ENCODE measurements at places on chromosomes 12 and 14. TPM values are rescaled to one million over a fixed set of nuclear protein-coding genes. Genes with fewer than 3 reads are reported as not detected.

GRCh38 chr12:116142936-116143898 is 134.3 kb downstream of the MED13L start:
- peak; percentile 74 for DNase-seq
- H3K27ac ChIP-seq, result peak overlapping the region; percentile 62
- H3K4me1 ChIP-seq, result peaks cover 12% of the 10 kb centered on the region
- no peak overlapping the region for H3K4me3 ChIP-seq
- H3K36me3 ChIP-seq, result no peaks in the 10 kb centered on the region

GRCh38 chr14:61368781-61369453 is 47.5 kb downstream of the PRKCH start:
- H3K27me3 ChIP-seq, result no peaks in the 10 kb centered on the region
- H3K36me3 ChIP-seq, result no peaks in the 10 kb centered on the region
- H3K27ac ChIP-seq, result no peak overlapping the region
- DNase-seq, result no peak
- H3K4me3 ChIP-seq, result no peak overlapping the region
- H3K4me1 ChIP-seq, result peaks cover 2% of the 10 kb centered on the region

GRCh38 chr14:95467657-95468056 is 48.8 kb downstream of the SYNE3 start:
- no peak overlapping the region for H3K4me3 ChIP-seq
- no peak for DNase-seq
- H3K36me3 ChIP-seq, result peaks cover 42% of the 10 kb centered on the region
- H3K27me3 ChIP-seq, result no peaks in the 10 kb centered on the region
- H3K4me1 ChIP-seq, result peaks cover 77% of the 10 kb centered on the region

- no peak for DNase-seq
- no peak overlapping the region for H3K27ac ChIP-seq
- peaks cover 24% of the 10 kb centered on the region for H3K36me3 ChIP-seq
- H3K4me3 ChIP-seq, result no peak overlapping the region
- no peaks in the 10 kb centered on the region for H3K27me3 ChIP-seq
These were observed 87.3 kb upstream of the RFX4 start for GRCh38 chr12:106495354-106495965.

Gene AVPR1A
- total RNA-seq, result 11.7 TPM

Gene FOXG1
- under 0.01 TPM for total RNA-seq
